Regular cardiac myocyte (primary cell): ENCODE measurements at places on chromosomes 2 and 18. TPM values are rescaled to one million over a fixed set of nuclear protein-coding genes. Genes with fewer than 3 reads are reported as not detected.

Gene TLX2
- total RNA-seq = under 0.01 TPM in 1 of 2 replicates, not detected in the other

Gene MARCO
- not detected in 2 replicates for total RNA-seq

Gene ZNF396
- 1.3 and 2.0 TPM in 2 replicates for total RNA-seq

Gene FAM161A
- 2.3 and 2.5 TPM in 2 replicates for total RNA-seq
